Left renal cortex interstitium (tissue), 4 donors: ENCODE measurements at places on chromosomes 2 and 18.

DNA sequence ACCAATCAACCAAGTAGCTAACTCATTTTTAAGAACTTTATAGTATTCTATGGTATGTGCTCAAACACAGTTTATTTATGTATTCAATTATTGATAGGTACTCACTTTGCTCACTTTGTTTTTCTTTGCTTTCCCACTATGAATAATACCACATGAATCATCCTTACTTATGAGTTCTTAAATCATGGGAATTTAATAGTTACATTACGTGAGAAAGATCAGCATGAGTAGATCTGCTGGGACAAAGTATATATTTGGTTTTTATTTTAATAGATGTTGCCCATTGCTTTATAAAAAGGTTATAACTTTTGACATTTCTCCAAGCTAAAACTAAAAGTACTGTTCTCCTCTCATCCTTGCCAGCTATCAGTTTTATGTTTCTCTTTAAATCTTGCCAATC lies 390.7 kb downstream of the LRATD1 start:
- no peak for DNase-seq

GRCh38 chr2:46829231-46829995 lies 86.2 kb downstream of the MCFD2 start:
- no peak for DNase-seq

GRCh38 chr2:218026676-218027425 lies 24.1 kb upstream of the TNS1 start:
- no peak for DNase-seq

- DNase-seq = no peak
Measured at GRCh38 chr2:229922449-229923386, at the start of gene FBXO36. TSS of gene FBXO36 (plus strand) at chr2:229922503. CDS start at chr2:229922514, 11 bp downstream.

DNA sequence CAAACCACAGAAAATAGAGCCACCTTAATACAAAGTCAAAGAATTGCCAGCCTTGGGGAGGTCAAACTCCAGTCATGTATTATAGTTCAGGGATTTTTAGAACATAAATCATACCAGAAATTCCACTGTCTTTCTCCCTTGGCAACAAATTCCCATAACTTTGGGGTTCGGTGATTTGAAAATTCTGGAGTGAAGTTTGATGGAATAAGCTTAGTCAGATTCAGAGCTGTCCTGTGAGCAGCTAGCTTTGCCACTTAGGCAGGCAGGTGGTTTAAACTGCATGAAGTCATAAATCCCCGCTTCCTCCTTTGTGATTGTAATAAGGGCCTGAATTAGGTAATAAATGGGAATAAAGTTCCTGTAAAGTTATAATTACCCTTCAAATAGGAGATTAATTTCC lies 457.0 kb upstream of the HNMT start:
- DNase-seq = no peak

DNA sequence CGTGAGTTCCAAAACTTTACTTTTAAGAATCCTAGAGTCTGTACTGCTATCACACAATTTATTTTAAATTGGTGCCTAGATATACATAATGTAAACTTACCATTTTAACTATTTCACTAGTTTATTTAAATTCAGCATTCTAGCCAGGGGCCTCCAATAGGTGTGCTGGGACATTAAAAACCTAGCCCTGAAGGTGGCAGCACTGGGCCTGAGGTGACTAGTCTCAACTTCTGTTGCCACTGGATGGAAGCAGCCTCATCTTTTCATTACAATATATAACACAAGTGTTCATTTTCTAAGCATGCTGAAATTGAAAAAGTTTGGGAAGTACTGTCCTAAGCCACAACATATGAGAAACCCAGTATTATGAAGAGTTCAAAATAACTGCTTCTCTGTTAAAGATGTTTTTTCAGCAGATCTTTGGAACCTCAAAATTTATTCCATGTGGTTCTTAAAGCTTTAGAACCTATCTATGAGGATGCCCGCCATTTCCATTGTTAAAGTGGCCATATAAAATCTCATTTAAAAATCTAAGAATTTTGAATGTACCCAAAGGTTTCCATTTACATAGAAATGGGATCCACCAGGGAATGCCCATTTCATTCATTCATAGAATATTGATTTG lies 2.9 kb upstream of the RBBP8 start:
- DNase-seq = peak; percentile 57

DNA sequence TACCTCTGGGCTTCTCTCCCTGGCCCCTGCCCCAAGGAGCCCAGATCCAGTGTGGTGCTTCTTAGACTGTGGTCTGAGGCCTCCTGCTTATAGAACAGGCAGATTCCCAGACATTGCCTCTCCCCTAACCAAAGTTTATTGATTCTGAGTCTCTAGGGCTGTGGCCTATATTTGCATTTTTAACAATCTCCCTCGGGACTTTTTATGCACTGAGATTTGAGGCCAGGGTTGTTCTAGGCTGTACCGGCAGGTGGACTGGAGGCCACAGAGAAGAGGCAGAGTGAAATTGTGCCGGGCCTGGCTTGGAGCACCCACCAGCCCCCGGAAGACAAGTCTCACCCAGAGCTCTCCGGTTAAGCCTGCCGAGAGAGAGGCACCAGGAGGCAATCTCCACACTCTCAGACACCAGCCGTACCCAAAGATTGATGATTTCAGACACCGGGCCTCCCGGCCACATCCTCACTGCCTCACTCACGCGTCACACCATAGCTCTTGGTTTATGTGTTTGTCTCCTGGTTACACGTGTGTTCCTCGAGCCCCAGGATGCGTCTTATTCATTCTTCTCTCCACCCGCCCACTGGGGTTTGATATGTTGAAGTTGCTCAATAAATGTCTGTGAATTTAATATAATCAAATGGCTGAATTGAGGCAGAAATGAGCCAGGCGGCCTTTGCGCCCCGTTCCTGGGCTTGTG lies 203.7 kb downstream of the KLHL29 start:
- no peak for DNase-seq

GRCh38 chr2:20062615-20063545 lies 11.5 kb upstream of the LAPTM4A start:
- no peak for DNase-seq

DNA sequence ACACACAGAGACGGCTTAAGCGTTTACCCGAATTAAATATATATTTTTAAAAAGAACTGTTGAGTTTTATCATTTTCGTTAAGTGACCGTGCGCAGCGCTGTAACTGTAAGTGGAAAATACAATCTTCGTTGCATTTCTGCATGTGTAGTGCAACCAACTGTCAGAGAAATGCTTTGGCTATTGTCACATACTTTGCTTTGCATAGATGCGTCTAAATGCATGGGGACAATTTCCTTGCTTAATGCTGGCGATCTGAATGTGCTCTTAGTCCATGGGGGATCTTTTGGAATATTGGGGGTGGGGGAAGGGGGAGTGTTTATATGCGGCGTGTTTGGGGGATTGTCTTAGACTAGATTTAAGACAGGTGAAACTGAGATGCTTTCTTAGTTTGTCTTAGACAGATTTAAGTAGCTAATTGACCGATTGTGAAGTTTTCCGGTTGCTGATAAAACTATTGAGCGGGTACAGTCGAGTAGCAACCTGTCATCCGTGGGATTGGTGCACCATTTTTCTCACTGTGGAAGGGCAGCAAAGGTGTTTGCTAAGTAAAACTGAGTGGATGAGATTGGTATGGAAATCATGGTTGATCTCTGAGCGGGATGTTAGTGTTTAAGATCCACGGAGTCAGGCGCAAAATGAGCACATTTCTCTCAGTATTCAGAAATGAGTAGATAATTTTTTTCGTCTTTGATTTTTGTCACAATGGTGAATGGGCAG lies 476 bp downstream of the VSNL1 start:
- DNase-seq = no peak

- no peak for DNase-seq
Measured at GRCh38 chr2:194842871-194843270, 814.2 kb upstream of the SLC39A10 start.

GRCh38 chr2:230691005-230691647 lies 21.5 kb upstream of the CAB39 start:
- no peak for DNase-seq

DNA sequence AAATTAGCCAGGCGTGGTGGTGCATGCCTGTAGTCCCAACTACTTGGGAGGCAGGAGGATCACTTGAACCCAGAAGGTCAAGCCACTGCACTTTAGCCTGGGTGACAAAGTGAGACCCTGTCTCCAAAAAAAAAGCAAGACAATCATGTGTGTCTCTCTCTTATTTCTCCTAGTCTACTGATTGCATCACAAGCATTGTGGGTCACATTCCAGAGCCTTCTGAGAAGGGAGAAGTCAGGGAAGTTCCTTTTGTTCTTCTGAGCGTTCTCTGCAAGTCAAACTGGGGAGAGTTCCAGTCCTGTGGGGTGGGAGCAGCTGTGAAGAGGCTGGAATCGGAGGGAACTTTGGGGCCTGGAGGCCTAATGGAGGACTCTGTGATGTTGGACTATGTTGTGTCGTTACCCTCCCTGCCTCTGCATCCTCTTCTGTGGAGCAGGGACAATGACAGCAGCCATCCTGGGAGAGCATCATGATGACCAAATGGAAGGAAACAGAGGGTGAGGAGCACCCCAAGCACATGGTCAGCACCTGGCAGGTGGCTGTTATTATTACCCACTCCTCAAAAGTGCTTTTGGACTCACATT lies 115.4 kb downstream of the MRO start:
- DNase-seq = no peak

DNA sequence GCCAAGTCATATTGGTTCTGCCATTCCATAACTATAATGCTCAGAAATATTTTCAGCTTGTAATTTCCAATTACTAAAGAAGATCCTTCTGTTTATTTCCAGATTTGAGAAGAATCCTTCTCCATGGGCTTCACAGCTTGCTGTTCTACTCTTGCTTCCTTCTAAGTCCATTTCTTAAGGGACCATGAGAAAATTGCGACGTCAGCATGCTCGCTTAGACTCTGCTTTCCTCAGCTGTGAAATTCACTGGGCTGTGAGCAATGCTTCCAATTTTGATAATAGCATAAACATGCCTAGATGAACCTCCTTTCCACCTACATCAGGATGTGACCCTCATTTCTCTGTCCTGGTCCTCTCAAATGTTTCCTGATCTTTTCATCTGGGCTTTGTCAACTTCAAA lies 145.3 kb upstream of the CDH20 start:
- no peak for DNase-seq

DNA sequence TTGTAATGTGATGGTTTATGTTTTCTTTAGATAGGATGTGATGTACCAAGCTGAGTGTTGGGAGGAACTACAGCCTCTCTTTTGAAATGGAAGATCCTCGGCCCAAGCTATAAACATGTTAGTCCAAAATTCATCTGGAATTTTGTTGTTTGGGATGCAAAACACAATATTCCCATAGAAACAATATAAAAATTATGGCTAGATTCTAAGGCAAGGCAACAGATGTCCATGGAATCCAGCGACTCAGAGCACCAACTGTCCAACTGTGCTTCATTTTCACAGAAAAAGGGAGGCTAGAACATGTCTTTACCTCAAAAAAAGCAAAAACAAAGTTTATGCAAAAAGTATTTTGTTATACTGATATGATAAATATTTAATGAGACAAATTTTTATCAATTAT lies 52.4 kb upstream of the ATP8B1 start:
- no peak for DNase-seq

GRCh38 chr18:24460388-24460787 lies at the start of gene HRH4:
TSS of gene HRH4 (plus strand) at chr18:24460637. CDS start at chr18:24460729, 92 bp downstream.
- no peak for DNase-seq

DNA sequence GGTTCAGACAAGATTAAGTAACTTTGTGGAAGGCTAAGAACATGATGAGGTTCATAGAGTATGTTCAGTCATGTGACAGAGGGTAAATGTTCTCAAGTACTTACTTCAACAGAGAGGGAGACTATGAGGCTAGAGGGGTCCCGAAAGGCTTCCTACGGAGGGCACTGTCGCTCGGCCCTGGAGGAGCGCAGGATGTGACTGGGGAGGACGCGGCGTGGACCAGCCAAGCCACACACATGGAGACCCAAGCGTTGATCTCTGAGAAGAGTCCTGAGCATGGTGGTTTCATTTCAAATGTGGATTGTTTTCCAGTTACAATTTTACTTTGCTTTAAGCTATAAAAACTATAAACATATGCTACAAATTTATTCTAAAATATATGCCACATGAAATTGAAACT lies 227.5 kb downstream of the PTGR3 start:
- no peak for DNase-seq

GRCh38 chr2:60498127-60498815 lies 55.2 kb downstream of the BCL11A start:
- DNase-seq = no peak

DNA sequence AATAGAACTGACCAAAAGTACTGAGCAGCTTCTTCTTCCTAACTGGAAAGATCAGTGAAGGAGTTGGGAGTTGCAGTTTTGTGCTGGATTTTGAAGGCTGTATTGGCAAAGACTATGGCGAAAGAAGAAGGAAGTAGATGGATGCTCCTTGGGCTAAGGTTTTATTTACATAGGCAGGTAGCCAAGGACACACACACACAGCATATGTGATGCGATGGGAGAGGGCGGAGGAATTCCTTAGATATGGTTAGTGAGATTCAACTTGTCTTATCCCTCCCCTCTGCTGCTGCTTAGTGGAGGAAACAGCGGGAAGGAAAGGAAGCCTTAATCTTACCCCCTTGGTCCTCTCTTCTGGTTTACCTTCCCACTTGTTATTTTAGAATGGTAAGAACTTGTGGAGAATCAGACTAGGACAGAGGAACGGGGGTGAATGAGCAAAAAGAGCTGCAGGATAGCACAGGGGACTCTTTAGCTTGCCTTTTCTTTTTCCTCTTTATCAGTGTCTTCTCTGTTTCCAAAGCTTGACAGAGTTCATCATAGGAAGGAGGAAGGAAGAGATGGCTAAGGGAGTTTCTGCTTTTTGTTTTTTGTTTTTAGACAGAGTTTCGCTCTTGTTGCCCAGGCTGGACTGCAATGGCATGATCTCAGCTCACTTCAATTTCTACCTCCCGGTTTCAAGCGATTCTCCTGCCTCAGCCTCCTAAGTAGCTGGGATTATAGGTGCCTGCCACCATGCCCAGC lies 87.9 kb downstream of the OSBPL6 start:
- DNase-seq = no peak

- DNase-seq = no peak
Measured at GRCh38 chr2:190599073-190599472, 49.8 kb upstream of the NAB1 start.

DNA sequence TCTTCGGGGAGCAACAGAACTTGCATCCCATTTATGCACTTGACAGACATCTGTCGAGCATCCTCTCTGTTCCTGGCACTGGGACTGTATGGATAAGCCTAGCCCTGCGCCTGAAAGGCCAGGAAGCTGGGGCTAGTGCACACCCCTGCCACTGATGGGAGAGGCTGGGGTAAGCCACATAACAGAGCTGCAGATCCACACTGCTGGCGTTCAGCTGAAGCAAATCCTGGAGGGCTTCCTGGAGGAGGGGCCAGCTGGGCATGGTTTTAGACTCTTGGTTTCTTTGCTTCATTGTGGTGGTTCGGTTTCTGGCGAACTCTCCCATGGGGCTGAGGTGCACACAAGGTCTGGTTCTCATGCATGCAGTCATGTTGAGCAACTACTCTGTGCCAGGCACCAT lies 45.5 kb upstream of the FOSL2 start:
- no peak for DNase-seq

- DNase-seq = no peak
Measured at GRCh38 chr2:234694244-234695013, 197.5 kb upstream of the ARL4C start.

- no peak for DNase-seq
Measured at GRCh38 chr2:70553334-70553583, 367 bp downstream of the TGFA start.

- no peak for DNase-seq
Measured at GRCh38 chr2:30185178-30185577, 38.4 kb downstream of the YPEL5 start.

- DNase-seq = no peak
Measured at GRCh38 chr2:200509235-200509611, 645 bp downstream of the KCTD18 start.

GRCh38 chr2:236177967-236178889 lies 10.0 kb upstream of the GBX2 start:
- no peak for DNase-seq

- no peak for DNase-seq
Measured at GRCh38 chr18:72246076-72246475, 298.1 kb downstream of the CBLN2 start.
